SHP77 treated with DMSO at 0.1 percent for 48 hours (cell line): ENCODE measurements at places on chromosomes 5 and 9.

DNA sequence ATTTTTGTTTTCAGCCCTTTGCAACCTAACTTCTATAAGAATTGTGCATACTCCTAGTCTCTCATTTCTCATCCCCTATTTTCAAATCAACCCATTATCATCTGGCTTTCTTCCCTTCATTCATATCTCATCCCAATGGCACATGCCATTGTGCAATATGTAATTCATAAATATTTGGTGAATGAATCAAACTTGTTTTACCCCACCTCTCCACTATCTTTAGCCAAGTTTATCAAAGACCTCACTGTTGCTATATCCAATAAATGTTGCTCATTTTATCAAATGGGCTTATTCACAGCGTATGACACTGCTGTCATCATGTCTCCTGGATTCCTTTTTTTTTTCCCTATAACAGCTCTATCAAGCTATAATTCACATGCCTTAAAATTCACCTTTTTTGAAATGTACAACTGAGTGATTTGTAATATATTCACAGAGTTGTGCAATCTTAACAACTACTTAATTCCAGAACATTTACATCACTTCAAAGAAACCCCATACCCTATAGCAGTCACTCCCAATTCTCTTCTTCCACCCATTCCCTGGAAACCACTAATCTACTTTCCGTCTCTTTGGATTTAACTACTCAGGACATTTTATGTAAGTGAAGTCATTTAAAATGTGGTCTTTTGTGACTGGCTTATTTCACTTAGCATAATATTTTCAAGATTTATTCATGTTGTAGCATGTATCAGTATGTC, 214.4 kb upstream of the PAPPA start:
- no peak for DNase-seq

GRCh38 chr9:121823451-121824169, 172.2 kb downstream of the DAB2IP start:
- no peak for DNase-seq

- DNase-seq, result no peak
Measured at GRCh38 chr5:64836786-64837185, 68.1 kb downstream of the CWC27 start.

DNA sequence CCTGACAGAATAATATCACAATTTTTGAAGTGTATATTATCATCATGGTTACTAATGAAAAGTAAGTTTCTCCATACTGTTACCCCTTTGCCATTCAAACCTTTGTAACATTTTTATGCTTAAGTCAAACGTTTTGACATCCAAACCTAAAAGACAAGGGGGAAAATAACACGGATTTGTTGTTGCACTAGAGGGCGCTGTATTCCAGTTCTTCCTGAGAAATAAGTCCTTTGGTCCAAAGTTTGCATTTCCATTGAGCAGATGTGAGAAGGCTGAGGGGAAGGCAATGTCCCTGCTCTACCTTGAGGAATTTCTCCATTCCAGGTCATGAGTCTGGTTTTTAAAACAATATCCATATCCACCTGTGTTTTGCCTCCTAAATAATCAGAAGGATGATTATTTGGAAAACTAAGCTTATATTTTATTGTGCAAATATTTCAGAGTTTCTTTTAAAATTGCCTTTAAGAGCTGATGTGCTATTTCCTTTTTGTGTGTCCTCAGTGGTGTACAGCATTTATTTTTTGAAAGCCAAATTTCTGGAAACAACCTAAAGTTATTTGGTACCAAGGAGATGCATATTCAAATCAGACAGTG, 9.7 kb downstream of the LECT2 start:
- peak; percentile 65 for DNase-seq

GRCh38 chr9:5481322-5482040, 28.9 kb upstream of the PDCD1LG2 start:
- DNase-seq, result no peak

GRCh38 chr5:112978836-112979235, 2.2 kb downstream of the DCP2 start:
- DNase-seq, result no peak

- no peak for DNase-seq
Measured at GRCh38 chr9:135104761-135105160, 17.3 kb downstream of the OLFM1 start.

DNA sequence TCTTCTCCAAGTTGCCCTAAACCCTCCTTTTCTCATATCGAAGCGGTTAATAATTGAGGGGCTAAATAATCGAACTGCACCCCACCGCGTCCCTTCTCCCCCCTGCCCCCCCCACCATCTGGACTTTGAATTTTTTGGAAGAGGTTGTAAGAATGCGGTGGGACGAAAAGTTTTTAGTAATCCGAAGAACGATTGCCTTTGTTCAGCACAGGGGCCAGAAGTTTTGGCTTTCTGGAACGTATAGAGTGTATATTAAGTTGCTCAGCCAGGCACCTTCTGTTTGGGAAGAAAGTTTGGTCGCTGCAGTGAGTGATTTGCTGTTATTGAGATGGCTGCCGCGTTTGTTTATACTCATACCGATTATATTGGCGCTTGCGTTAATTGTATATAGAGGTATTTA, 518 bp downstream of the ERBIN start:
- DNase-seq, result no peak

DNA sequence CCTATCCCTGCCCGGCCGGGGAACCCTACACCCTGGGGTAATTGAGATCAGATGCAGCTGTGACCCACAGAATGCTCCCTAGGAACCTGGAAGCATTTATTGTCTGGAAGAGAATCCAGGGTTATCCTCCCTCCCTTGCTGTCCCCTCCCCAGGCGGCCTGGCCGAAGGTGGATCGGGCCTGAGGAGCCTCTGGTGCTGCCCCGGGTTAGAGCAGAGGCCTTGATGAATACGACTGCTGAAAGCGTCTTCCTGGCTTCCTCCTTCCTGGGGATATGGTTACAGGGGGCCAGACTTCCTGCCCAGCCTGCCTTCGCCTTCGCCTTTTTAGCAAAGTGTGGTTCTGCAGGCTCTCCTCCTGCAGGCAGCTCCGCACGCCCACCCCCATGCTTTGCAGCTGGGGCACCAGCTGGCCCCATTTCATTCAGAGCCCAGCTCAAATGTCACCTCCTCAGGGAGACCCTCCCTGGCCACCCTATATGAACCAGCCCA, 22.5 kb upstream of the PTGS1 start:
- no peak for DNase-seq

- no peak for DNase-seq
Measured at GRCh38 chr5:107968998-107969397, 298.3 kb upstream of the EFNA5 start.

DNA sequence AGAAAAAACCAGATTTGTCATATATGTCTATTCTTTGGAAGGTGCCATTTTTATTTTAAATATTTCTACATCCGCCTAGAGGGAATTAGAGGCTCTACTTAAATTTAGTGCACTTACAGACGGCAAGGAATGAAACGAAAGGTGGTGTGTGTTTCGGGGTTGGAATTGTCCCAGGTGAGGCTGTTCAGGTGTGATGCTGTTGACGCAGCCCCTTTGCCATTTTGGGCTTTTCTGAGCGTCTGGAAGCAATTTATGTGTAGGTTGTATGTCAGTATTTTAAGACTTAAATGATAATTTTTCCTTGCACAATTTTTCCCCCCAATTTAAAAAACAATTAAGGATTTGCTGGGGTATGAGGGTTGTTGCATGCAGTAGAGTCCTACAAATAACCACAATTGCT, 2.0 kb downstream of the TENT4A start:
- no peak for DNase-seq

- DNase-seq, result peak; percentile 72
Measured at GRCh38 chr5:92519811-92520632, 1061.0 kb downstream of the NR2F1-AS1 start.

DNA sequence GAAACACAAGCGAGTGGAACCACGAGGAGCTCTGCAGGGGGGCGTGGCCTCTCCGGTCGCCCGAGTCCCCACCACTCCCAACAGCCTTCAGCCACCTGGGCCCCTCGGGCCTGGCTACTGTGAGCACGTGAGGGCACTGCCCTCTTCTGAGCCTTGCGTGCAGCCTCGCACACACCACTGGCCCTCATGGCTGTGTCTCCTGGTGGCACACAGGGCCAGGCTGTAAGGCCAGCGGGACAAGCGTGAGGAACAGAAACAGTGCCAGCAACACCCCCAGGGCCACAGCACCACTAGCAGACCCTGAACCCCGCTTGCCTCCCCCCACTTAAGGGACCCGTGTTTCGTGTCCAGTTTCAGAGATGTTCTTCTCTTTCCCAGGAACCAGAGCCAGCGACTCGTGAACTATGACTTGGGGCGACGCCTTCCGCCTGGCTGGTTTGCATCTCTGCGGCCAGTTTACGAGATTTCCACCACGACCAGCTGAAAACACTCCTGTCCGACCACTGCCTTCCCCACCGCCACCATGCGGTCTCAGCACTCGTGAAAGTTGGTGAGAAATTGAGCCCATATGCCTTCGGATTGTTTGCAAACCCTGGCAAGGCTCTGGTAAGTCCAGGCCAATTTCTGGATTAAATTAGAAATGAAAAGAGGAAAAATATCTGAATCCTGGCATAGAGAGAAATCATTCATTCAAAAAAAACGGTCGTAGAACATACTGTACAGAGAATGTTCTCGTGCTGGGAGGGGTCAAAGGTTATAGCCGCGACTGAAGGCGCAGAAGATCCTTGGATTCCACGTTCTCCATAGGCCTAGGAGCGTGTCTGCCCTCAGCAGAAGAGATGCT, 135.6 kb downstream of the ZNF354C start:
- no peak for DNase-seq

- no peak for DNase-seq
Measured at GRCh38 chr5:178529080-178529479, 61.1 kb downstream of the COL23A1 start.
